ENCODE measurements at places on chromosomes 2 and 18.
A peak's percentile ranks its signal among the peaks of the same experiment; 100 is the strongest.

DNA sequence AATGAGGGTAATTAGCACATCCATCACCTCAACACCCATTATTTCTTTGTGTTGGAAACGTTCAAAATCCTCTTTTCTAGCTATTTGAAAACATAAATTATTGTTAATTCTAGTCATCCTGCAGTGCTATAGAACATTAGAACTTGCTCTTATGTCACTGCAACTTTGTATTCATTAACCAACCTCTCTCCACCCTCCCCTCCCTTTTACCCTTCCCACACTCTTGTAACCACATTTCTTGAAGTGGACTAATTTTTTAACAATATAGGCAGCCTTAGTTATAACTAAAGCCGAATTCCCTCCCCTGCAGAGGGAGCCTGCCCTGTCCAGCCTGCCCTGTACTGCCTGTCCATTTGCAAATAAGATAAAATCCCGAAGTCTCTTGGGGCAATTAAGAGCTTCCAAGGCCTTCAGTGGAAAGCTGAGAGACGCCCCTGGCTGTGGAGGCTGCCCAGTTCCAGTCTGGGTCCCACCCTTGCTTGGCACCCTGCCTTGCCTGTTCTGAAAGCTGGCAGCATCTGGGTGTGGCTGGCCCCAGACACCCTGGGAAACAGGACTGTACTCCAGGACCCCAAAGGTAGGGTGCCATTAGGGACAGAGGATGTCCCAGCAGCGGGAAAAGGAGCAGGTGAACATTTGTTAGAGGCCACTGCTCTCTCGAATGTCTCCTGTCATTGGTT, 65.1 kb downstream of the MEX3C start:
- DNase-seq, result no peak

- DNase-seq, result no peak
These were observed 20.0 kb upstream of the SGPP2 start for GRCh38 chr2:222404151-222404905.

DNA sequence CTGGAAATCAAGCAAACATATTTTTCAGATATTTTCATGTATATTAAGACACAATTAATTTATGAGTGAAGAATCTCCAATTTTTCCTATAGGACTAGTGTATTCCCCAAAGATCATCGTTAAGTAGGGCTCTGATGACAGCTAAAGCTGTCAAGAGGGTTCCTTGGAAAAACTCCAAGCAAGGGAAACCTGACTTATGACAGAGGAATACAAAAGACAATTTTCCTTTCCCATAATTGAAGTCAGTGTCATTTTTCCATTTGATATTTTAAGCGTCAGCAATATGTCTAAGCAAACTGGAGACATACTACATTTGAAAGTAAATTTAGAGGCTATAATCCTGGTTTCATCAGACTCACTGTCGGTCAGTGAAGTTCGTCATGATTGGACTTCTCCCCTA, 36.1 kb downstream of the RIT2 start:
- no peak for DNase-seq

DNA sequence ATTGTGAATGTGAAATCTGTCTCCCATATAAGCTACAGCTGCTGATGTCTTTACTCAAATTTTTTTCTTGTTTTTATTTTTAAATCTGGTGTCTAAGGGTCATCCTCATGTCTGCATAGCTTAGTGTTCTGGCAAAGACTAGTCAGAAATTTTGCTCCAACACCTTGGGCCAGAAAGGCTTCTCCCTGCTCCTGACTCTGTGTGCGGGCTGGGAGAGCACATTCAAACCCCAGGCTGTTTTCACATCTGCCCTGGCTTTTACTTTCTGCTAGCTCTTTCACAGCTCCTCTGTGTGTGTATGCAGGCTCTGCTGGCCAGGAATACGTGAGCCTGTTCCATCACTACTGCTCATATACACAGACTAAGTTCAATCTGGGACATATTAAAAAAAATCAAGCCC, 102.9 kb upstream of the RIOK3 start:
- DNase-seq, result no peak

DNA sequence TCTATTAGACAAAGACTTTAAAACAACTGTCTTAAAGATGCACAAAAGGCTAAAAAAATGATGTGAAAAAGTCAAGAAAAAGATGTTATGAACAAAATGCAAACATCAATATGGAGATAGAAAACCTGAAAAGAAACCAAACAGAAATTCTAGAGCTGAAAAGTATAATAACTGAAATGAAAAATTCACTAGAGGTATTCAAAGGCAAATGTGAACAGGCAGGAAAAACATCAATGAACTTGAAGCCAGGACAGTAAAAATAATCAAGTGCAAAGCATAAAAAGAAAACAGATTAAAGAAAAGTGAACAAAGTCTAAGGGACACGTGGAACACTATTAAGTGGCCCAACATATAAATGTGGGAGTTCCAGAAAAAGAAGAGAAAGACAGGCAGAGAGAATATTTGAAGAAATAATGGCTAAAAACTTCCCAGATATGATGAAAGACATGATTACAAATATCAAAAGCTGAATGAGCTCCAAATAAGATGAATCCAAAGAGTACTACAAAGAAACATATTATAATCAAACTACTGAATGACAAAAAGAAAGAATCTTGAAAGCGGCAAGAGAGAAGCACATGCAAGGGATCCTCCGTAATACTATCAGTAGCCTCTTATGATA, 57.5 kb downstream of the KANSL1L start:
- DNase-seq, result no peak

GRCh38 chr18:54109131-54109683, 115.3 kb downstream of the MBD2 start:
- no peak for DNase-seq

GRCh38 chr2:39512434-39512935, 75.4 kb upstream of the MAP4K3 start:
- no peak for DNase-seq

DNA sequence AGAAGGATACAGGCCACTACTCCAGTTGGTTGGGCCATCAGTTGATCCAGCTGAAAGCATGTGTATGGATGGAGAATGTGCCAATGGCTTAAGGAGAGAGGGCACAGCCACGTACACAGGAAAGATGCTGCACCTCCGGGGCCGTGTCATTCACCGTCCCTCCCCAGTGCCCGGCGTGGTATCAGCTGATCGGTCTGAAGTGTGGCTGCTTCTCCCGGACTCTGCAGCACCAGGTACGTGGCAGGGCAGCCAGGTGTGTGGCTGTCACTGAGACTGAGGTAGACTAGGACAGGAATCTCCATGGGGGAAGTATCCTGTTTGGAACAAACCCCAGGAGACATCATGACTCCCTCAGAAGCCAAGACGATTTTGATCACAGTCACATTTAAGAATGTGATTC, 4.2 kb upstream of the ERFE start:
- no peak for DNase-seq

GRCh38 chr2:69564604-69565003, 78.9 kb downstream of the AAK1 start:
- DNase-seq, result no peak

DNA sequence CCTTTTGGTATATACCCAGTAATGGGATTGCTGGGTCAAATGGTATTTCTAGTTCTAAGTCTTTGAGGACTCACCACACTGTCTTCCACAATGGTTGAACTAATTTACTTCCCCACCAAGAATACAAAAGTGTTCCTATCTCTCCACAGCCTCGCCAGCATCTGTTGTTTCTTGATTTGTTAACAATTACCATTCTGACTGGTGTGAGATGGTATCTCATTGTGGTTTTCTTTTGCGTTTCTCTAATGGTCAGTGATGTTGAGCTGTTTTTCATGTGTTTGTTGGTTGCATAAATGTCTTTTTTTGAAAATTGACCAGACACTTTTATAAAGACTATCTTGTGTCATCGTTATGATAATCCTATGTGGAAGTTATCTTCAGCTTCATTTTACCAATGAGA, 16.0 kb upstream of the ATP8B1 start:
- no peak for DNase-seq

GRCh38 chr2:128720080-128721022, 401.7 kb upstream of the HS6ST1 start:
- no peak for DNase-seq

GRCh38 chr2:235126768-235127167, 175.0 kb downstream of the SH3BP4 start:
- DNase-seq, result no peak

DNA sequence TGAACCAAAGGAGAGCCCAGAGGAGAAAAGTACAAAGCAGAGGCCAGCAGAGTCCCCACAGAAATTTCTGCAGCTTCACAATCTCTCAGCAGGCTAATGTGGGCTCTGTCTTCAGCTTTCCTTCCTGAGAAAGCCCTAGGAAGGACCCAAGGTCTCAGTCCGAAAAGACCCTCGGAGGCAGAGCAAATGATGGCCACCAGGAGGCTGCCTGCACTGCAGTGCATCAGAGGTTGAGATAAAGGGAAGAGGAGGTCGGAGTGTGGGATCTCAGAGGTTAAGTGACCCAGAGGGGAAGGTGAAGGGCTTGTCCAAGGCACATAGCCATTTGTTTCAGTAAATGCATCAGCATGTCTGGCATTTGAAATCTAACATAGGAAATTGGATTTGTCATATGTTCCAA, 299.1 kb upstream of the SLC14A2 start:
- DNase-seq, result no peak

DNA sequence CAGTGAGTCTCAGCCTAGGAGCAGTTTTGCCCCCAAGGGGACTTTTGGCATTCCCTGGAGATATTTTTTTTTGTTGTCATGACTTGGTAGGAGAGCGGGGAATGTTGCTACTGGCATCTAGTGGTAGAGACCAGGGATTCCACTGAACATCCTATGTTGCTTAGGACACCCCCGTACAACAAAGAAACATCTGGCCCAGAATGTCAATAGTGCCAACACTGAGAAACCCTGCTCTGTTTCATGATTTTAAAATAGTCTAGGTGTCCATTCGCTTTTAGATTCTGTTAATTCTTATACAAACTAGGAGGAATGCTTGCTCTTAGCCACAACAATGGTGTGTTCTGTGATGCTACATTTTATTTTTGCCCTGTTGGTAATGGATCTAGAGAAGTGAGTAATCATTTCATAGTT, 225.8 kb upstream of the SIX3 start:
- peak; percentile 23 for DNase-seq

- DNase-seq, result no peak
These were observed 289.0 kb downstream of the RNF144A start for GRCh38 chr2:7206111-7206810.

DNA sequence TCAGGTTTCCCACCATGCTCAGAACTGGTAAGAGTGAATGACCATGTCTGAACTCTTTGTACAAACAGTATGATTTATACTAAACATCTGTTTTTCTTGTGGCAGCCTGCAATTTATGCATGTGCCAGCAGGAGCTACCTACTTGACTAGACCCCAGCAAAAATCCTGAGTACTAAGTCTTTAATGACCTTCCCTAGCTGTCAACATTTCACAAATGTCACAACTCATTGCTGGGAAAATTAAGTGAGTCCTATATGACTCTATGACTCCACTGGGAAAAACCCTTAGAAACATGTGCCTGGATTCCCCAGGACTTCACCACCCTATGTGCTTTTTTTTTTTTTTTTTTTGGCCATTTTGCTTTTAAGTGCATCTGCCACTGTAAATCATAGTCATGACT, 1225.8 kb downstream of the SUCLG1 start:
- DNase-seq, result no peak

DNA sequence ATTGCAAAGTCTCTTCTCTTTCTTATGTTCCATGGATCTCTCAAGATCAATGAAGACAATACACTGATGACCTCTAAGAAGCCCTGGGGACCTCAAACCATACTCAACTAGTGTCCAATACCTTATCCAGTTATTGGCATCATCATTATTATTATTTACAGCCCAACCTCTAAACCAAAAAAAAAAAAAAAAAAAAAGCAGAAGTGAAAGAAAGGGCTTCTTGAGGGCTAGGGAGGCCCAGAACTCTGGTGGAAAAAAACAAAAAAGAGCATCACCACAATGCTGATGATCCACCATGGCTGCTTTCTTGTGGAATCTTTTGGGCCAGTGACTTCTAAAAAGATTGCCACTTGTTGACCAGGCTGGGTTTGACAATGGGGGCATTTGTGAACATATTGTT, 324.9 kb downstream of the LPIN1 start:
- DNase-seq, result no peak

DNA sequence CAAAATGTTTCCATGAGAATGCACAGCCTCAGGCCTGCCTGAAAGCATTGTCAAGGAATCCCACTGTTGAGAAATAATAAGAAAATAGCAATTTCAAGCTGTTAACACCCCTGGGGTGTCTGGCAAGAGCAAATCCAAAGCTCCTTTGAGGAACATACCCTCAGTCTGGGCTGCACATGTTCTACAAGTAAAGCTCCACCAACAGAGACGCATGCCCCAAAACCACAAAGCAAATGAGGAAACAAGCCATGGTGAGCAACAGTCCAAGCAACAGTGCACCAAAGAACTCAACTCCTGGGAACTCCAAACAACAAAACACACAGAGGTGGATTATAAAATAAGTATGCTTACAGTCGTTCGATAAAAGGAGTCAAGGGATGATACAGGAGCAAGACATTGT, 40.3 kb downstream of the CYP27C1 start:
- DNase-seq, result no peak

- DNase-seq, result no peak
These were observed 101.8 kb upstream of the HDAC4 start for GRCh38 chr2:239502430-239503186.

DNA sequence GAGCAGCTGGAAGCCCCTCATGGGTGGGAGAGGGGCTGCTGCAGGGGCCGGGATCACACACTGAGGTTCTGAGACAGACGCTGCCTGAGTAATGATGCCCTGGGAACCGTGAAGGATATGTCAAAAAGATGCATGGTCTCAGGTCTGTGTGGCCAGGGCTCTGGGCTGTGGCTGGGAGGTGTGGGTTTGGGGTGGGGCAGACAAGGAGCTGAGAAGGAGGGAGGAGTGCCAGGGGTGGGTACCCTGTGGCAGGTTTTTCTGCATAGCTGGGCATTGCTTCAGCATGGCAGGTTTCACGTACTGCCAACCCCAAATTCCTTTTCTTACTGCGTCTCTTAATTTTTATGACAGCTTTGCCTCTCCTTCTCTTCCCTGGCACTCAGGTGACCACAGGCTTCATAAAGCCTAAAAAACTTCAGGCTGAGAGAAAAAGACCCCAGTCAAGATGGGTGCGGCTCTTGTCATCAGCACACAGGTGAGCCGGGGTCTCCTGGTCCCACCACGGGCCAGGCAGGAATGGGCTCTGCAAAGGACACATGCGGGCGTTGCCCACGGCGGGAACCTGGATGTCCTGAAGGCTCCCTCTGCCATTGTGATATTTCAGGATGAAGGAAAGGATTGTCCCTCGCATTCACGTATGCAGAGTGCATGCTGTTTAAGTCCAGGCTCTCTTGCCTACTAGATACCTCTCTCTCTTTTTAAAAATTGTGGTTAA, 18.0 kb downstream of the MALL start:
- DNase-seq, result no peak
